Activated CD8-positive, alpha-beta memory T cell treated with anti-CD3 and anti-CD28 coated beads for 48 hours (primary cell): ENCODE measurements at places on chromosomes 6 and 20.

DNA sequence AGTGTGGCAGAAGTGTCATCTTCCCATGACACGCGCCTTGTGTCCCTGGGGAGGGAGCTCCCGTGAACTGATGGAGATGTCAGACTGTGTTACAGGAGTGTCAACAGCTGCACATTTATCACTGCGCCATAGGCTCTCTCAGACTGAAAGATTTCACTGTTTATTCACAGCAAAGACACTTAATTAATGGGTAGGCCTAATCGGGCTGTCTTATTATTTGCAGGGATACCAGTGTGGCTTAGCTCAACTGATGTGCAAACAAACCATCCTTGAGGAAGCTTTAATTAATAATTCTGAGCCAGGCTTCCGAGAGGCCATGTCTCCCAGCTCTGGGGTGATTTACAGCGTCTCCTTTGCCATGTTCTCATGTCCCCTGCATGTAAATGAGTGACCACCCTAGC is 771.0 kb downstream of the QKI start:
- no peak for DNase-seq

DNA sequence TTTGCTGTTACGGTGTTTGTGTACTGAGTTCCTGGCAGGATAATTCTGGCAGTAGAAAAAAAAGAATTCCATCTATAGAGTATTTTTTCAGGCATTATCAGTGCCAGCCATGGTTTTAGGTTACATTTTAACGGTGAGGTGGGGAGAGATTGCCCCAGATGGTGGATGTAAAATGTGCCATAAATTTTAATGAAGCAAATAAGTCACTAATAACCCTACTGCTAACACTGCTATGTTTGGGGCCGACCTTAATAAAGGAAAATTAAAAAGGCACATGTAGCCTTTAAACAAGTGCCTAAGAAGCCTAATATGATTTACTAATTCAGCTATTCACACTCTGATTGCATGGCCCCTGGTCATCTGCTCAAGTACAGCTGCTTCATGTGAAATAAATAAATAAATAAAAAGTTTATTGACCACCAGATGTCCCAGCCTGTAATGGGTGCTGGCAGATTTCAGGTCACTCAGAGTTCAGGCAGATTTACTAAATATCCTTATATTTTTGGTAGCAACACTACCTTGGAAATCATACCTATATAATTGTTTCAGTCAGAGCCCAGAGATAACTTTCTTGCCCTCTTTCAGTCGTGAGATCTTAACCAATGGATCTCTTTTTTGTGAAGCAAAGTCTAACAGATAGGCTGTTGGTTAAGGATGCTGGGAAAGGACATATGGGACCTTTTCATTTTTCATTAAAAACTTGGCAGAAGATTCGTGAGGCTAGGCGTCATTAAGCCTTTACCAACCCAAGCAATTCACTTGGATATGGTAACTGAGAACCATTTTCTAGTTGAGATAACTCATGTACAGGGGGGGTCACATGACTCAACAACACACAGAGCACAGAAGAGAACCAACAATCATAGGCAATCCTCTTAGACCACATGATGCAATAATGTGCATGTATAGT is 495.0 kb upstream of the NRSN1 start:
- no peak for DNase-seq

GRCh38 chr20:58154113-58154512 is 74.3 kb downstream of the ANKRD60 start:
- DNase-seq: no peak

GRCh38 chr6:140486450-140487361 is 1112.3 kb upstream of the CITED2 start:
- DNase-seq: no peak

DNA sequence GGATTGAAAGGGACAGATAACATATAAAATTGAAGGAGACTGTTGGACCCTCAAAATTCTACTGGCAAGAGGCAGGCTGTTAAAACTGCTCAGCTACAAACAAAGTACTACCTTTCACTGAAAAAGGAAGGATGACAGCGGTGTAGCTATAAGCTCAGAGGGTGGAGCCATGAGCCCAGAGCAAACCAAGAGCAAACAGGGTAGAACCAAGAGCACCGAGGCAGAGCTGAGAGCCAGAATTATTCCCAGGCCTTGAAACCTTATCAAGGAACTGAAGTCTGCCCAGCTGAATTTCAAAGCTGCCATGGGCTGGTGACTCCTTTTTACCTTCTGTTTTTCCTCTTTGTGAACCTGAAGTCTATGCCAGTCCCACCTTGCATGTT is 74.7 kb upstream of the SLC4A11 start:
- DNase-seq: no peak

- no peak for DNase-seq
Measured at GRCh38 chr6:52373151-52373690, 11.3 kb downstream of the PAQR8 start.

DNA sequence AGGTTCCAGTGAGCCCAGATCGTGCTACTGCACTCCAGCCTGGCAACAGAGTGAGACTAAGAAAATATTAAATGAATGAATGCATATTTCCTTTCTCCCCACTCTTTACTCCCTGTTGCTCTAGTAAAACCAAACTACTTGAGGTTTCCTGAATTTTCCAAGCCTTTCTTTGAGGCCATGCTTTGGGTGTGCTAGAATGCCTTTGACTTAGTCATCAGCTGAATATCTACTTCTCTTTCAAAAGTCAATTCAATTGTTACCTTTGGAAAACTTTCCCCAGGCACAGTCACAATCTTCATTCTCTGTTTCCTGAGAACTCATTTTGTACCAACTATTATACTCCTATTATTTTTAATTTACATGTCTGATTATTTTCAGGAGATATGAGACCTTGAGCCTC is 27.5 kb upstream of the CEP85L start:
- DNase-seq: no peak

DNA sequence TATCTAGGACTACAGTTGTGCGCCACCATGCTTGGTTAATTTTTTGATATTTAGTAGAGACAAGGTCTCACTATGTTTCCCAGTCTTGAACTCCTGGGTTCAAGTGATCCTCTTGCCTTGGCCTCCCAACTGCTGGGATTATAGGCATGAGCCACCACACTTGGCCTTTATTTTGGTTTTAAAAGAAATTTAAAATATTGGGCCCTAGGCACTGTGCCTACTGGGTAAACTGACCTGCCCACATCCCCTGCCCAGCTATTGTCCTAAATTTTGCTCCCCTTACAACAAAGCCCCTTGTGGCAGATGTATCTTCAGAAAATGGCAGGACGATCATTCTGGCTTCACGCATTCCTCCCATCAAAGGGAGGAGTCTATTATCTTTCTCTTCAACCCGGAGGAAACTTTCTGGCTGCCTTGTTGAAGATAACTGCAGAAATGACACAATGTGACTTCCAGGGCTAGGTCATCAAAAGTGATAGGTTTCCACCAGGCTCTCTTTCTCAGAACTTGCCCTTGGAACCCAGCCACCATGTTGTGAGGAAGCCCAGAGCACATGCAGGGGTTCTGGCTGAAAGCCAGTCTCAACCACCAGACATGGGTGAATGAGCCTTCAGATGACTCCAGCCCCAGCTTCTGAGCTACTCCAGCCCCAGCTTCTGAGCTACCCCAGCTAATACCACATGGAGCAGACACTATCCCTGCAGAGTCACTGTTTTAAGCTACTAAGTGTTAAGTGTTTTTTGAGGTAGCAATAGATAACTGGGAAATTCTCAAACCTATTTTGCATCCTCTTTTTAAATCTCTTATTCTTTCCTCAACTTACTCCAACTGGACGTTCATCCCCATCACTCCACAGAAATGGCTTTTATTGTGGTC is 4.6 kb upstream of the GUCA1B start:
- DNase-seq: no peak

GRCh38 chr20:46174469-46175126 is 56.5 kb downstream of the CD40 start:
- peak; percentile 36 for DNase-seq

GRCh38 chr6:131293472-131293911 is 158.2 kb downstream of the AKAP7 start:
- no peak for DNase-seq

GRCh38 chr6:112626468-112627082 is 279.4 kb downstream of the RFPL4B start:
- no peak for DNase-seq

- DNase-seq: no peak
Measured at GRCh38 chr6:131023834-131024504, 39.1 kb downstream of the EPB41L2 start.

GRCh38 chr6:16403831-16404230 is 165.4 kb downstream of the GMPR start:
- DNase-seq: no peak

GRCh38 chr6:73152966-73153757 is 72.1 kb downstream of the KHDC1L start:
- no peak for DNase-seq

DNA sequence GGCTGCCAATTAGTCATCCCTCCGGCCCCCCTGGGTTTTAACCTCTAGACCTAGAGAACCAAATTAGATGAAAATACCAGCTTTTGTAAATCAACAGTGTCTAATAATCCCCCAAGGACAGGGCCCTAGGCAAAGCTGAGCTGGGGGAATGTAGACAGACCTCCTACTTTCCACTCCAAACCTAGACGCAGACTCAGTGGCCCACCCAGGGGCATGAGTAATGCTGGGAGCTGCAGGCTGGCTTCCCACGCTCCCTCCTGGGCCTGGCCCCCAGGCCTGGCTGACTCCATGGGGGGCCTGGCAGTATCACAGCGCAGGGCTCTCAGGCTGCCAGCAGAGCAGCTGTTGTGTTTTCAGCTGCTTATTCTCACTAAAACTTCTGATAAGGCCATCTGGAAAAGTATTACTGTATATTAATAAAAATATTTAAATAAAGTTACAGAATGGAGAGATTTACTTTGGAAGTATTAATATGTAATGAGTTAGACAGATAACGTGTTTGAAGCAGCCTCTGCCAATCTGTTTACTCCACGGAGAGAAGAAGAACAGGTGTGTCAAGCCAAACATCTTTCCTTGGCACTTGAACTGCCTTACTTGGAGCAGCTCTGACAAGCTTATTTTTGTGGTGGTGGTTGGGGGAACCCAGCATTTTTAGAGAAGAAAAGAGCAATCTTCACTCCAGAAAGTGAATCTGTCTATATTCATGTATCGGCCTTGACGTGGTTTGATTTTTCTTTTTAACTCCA is 144.0 kb upstream of the AGPAT4 start:
- no peak for DNase-seq

DNA sequence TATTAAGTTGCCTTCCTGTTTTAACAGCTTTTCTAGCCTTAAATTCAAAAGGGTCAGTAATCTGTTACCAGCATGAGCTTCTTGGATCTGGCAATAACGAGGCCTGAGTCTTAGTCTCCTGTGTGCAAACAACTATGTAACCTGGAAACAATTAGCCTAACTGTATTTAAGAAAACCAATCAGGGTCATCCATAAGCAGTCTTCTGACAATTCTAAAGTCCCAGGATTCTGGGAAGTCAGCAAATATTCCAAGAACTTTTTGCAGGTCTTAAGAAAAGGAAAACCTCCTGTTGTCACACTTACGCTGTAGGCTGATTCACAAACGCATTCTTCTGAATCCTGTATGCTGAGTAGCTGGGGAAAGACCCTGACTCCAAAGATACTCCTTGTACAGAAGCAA is 90.4 kb downstream of the COL12A1 start:
- no peak for DNase-seq
